ENCODE measurements at places on chromosomes 6 and 20.
A peak's percentile ranks its signal among the peaks of the same experiment; 100 is the strongest.

- DNase-seq = no peak
These were observed 75.2 kb upstream of the IYD start for GRCh38 chr6:150293423-150294173.

GRCh38 chr6:100177956-100178355, 183.9 kb upstream of the MCHR2 start:
- DNase-seq = no peak

DNA sequence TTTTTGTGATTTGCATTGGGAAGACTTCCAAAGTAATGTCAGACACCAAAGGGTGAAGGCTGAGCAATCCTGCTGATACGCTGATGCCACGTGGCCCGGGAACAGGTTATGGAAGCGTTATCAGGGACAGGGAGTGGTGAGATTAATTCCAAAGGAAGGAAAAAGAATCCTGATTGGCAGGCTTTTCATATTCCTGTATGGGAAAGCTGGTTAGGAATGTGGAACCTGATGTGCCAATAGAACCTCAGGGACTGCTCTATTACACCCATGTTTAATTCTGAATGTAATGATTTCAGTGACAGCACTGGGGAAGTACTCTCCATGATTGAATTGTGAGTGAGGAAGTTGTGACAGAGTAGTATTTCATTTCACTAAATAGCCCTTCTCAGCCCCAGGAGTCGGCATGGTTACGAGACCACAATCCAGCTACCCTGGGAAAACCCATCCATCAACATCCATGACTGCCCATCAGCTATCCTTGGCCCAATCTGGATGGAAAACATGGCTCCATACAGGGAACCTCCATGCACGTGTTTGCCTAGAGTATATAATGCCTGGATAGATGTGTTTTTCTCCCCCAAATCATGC, 49.4 kb downstream of the F13A1 start:
- DNase-seq = no peak

DNA sequence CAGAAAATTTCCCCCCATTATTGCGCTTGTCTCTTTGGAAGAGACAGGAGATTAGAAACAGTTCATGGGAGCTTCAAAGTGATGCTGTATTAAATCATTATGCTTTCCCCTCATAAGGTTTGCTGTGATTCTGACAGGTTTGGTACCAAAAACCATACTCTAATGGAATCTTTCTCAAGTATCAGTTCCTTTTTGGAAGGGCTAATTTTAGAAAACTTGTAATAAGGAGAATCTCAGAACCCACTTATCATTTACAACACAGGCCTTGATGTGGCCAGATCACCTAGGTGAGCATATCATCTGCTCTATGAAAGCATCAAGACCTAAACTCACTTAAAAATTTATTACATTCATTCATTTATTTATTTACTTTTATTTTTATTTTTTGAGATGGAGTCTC, 51.2 kb downstream of the TP53INP2 start:
- no peak for DNase-seq

DNA sequence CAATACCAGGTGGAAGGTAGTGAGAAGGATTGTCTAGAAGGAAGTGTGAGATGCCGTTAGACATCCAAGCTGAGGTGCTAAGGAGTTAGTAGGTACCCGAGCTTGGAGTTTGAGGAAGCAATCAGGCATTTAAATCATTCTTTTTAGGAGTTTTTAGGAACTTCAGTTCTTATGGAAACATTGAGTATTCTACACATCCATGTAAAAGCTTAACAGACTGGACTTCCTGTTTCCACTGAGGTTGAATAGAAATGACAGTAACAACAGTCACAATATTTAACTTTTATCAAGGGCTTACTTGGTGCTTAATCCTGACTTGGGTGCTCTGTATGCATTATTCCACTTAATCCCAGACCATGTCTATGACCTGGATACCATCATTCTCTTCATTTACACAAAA, 136.4 kb downstream of the UST start:
- no peak for DNase-seq

DNA sequence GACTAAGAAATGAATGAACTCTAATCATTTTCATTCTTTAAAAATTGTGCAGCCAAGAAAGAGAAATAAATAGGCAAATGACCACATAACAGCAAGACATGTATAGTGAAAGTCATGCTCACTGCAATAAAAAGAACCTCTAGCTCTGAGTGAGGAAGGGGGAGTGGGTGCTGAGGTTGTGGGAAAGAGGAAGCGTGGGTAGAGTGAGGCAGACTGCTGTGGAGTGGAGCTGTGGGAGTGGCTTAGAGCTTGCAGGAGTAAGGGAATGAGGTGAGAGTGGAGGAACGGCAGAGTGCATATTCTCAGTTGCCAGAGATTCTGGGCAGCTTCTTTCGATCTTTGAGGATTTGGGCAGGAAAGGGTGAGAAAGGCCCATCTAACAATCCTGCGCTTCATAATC, 10.4 kb downstream of the DEFB129 start:
- peak; percentile 16 for DNase-seq

DNA sequence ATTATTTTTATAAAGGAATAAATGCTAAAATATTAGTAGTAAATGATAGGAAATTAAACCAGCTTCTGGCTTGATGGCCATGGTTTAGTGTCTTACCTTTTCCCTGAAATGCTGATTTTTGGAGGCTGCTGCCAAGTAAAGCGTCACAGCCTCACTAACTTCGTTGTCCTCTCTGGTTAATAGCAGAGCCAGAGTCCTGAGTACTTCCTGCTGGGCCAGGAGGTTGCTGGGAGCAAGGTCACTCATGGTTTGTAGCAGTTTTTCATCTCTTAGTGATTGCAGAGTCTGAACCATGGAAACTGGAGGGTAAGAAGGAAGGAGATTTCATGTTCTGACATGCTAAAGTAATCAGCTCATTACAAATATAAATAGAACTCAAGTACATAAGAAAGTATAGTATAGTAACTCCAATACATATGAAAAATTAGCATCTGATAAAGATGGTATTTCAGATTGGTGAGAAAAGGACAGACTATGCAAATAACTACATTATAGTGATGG, 26.5 kb upstream of the ARMH2 start:
- no peak for DNase-seq

DNA sequence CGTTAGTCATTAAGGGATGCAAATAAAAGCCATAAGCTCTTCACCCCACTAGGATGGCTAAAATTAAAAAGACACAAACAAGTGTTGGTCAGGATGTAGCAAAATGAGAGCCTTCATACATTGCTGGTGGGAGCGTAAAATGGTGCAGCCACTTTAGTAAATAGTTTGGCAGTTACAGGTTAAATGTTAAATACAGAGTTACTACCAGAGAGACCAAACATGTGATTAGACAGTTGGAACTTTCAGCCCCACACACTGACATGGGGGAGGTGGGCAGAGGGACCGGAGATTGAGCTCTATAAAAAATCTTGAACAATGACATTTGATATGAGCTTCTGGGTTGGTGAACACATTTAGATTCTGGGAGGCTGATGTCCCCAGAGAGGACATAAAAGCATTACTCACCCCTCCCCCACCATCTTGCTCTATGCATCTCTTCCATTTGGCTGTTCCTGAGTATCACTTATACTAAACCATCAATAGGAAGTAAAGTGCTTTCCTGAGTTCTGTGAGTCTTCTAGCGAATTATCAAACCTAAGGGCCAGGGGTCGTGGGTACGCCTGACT, 20.4 kb upstream of the ZNF318 start:
- no peak for DNase-seq

GRCh38 chr6:4906293-4907276, 97.3 kb downstream of the RPP40 start:
- DNase-seq = no peak

- DNase-seq = no peak
These were observed 2.6 kb downstream of the MGME1 start for GRCh38 chr20:17971300-17972013.

DNA sequence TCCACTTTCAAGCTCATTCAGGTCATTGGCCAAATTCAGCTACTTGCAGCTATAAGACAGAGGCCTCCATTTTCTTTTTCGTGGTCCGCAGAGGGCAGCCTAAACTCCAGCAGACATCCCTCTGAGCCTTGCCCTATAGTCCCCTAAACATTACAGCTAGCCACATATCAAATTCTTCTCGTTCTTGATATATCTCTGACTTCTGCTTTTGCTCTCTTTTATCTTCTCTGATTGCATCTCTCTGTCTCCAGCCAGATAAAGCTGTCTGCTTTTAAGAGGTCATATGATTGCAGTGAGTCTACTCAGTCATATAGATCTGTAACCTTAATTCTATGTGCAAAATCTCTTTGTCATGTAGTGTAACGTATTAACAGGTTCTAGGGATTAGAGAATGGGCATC, 358.4 kb upstream of the RGS17 start:
- no peak for DNase-seq

DNA sequence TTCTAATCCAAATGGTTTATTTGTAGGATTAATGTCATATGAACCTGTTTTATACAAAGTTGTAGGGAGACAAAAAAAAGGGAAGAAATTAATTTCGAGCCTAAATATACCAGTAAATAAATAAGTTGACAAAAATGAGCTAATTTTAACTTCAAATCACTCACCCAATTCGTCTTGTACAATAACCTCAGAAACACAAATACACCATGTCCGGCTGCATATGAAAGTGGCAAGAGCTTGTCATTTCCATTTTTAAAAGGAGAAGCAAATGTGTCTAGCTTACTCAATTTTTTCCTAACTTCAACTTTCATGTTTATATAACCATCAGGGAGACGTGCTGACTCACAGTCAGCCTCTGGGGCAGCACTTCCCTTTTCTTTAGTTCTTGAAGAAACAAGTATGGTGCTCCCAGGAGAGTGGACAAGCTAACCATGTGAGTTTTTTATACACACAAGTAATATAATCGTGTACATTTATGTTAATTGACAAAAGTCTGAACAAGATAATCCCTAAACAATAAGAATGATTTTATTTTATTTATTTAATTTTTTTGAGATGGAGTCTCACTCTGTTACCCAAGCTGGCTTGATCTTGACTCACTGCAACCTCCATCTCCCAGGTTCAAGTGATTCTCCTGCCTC, 55.5 kb upstream of the SGK1 start:
- no peak for DNase-seq

- no peak for DNase-seq
These were observed 67.6 kb upstream of the CNKSR3 start for GRCh38 chr6:154578004-154578559.

DNA sequence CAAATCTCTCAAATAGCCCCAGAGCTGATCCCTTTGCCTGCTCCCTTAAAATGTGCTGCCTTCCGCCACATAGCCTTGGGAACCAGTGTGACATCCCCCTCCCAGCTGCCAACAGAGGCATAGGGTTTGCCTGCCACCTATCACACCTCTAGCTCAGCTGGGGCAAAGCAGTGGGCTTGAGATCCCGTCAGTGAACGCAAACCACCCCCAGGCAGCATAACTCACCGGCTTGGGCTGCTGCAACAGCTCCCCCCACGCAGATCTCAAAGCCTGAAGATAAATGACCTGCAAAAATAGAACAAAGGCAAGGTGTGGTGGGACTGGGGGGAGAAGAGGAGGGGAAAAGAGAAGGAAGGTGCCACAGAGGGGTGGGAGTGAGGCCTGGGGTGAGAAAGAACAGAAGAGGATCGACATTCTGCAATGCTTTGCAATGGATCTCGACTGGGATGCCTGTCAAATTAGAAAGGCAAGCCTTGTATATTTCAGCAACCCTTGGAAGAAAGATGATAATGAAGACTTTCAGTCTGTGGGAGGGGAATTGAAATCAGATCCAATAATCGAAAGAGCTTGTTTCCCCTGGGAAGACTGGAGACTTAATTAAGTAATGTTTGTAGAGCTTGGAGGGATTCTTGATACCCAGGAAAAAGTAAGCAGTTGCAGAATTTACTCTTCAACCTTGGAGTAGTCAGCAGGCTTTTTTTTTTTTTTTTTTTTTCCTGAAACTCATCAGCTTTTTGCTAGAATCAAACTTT, 1.3 kb downstream of the PDYN start:
- DNase-seq = no peak

DNA sequence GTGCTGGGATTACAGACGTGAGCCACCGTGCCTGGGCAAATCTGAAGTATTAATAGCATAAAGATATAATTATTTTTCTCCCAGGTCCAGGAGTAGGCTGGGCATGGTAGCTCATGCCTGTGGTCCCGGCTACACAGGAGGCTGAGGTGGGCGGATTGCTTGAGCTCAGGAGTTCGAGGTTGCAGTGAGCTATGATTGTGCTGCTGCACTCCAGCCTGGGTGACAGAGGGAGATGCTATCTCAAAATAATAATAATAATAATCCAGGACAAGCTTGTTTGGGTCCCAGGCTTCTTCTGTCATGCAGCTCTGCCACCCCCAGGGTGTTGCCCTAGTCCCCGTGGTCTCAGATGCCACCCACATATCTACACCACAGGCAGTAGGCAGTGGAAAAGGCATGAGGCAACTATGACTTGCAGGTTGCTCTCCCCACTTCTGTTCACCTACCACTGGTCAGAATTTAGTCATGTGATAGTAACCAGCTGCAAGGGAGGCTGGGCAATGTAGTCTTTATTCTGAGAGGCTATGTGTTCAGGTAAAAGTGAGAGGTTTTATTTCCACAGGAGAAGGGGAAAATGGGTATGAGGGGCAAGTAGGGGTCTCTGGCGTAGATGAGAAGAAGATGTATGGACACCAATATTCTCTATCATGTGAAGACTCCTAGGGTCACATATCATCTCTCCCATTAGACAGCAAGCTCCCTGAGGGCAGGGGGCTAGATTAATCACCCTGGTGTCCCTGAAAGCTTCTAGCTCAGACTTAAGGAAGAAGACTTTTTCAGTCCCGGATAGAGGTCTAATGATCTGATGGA, 25.7 kb downstream of the TCF15 start:
- DNase-seq = no peak

- DNase-seq = no peak
These were observed 266.4 kb downstream of the SAMD5 start for GRCh38 chr6:147774856-147775255.

GRCh38 chr6:31270788-31271640, 878 bp downstream of the HLA-C start:
- peak; percentile 48 for DNase-seq

All from stimulated activated CD4-positive, alpha-beta T cell treated with anti-CD3 and anti-CD28 coated beads, Interleukin-1b, Interleukin-23, amount 100 ng/mL, for 24 hours (primary cell).